NCI-H2171 (cell line): ENCODE measurements at places on chromosomes 7 and 10.
A peak's percentile ranks its signal among the peaks of the same experiment; 100 is the strongest.

- no peak for DNase-seq
Observed at GRCh38 chr10:31678575-31679516, 249.8 kb downstream of the ARHGAP12 start.

DNA sequence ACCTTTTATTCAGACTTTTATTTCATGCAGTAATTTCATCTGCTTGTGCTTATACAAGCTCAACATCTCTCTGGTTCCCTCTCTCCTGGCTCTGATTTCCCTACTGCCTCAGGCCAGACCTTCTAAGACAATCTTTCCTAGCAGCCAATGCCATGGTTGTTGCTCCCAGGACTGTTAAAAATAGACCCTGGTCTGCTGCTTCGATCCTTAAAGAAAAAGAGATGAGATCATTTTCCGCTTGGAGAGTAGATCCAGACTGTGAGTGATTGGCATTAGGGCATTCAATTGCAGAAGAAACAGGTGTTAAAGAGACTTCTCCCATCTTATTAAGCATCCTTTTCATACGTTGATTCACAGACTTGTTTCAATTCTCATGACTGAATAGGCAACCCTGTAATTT is 68.4 kb upstream of the ITGB1 start:
- no peak for DNase-seq

DNA sequence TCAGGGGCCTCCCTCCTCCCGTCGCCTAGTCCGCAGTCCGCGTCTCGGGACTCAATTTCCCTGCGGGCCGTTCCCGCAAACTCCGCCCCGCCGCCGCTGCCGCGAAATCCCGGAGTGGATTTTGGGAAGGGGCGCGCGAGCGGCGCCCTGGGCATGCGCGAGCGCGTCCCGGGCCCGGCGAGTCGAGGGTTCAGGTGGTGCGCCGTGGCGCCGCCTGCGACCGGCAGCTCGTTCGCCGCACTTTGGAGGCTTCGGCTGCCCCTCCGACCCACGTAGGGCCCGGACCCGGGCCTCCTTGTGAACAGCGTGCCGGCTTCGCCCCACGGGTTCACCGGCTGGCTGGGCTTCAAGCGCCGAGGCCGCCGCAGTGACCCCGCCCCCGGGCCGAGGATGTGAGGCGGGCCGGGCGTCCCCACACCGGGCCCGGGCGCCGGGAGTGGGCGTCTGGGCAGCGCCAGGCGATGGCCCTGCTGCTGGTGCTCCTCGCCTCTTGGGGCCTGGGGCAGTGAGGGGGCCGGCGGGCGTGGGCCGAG is at the start of gene PLEKHA8:
PLEKHA8 (plus strand) TSS at position 197 of the 533 bp plus-strand sequence. CDS start 351 bp downstream, outside the sequence.
- peak; percentile 88 for DNase-seq

DNA sequence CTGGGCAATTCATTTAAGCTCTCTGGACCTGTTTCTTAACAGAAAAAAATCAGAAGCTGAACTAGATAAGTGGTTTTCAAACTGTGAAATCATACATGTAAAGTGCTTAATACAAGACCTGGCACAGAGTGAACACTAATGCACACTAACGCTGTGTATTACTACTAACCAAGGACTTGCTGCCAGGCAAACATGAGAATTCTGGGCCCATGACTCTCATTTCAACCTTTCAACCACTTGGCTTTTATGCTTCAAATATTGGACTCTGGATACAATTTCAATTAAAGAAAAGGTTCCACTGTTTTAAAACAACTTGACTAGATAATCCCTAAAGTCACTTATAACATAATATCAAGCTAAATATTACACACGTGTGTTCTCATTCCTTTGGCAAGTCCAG is 73.4 kb downstream of the SRPK2 start:
- no peak for DNase-seq

DNA sequence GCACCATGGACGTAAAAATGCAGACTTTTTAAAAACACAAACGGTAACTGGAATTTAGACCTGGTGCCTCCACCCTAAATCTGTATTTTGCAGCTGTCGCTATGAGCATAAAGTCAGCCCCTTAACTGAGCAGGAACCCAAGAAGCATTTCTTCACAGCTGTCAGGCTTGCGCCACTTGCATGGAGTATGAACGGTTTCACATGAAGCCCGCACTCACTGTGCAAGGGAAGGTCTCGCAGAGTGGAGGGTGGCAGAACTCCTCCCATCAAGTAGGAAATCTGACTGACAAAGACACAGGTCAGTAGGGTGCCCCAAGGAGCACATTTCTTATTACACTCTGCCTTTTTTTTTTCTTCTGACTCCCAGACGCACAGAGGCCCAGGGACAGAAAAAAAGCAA is 58.5 kb downstream of the ELMO1 start:
- DNase-seq = no peak

DNA sequence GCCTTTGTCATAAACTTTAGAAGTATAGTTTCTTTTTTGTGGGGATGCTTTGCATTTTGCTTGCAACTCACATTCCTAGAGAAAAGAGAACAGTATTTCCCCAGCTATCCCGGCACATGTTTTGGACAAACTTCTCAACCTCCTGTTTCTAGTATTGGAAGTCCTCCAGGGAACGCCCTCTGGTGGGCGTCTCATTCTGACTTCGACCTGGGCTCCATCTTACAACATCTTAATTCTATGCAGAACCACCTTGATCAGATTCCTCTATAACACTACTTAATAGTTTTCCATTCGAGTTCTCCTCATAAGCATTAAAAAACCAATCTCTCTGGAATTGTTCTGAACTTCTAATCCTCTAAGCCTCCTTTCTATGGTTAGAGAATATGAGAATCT is 139.5 kb upstream of the FZD8 start:
- no peak for DNase-seq

GRCh38 chr10:79128923-79129305 is 60.1 kb downstream of the ZMIZ1 start:
- no peak for DNase-seq
